Uterus (tissue), 4 donors: ENCODE measurements at places on chromosomes 2 and 18. TPM values are rescaled to one million over a fixed set of nuclear protein-coding genes. Genes with fewer than 3 reads are reported as not detected.

GRCh38 chr18:49486134-49486533 is 900 bp downstream of the C18orf32 start:
- peak overlapping the region; percentile 81 for H3K4me3 ChIP-seq
- H3K36me3 ChIP-seq: no peaks in the 10 kb centered on the region
- no peak for DNase-seq
- no peaks in the 10 kb centered on the region for H3K4me1 ChIP-seq

DNA sequence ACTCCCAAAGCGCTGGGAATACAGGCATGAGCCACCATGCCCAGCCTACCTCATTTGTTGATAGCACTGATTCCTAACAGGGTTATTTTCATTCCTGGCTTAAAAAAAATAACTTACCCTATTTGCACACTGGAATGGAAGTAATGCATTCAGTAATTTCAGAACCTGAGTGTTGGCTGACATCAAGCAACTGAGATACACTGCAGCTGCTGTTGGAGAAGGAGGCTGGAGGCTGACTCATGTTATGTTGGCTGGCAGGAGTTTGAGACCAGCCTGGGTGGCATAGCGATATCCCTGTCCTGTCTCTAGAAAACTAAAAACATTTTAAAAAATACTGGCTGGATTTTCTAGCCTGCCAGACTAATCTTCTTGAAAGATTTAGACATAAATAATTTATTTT is 385.1 kb upstream of the MEX3C start:
- no peak overlapping the region for H3K4me3 ChIP-seq
- no peaks in the 10 kb centered on the region for H3K27me3 ChIP-seq
- no peaks in the 10 kb centered on the region for H3K4me1 ChIP-seq
- no peak for DNase-seq

DNA sequence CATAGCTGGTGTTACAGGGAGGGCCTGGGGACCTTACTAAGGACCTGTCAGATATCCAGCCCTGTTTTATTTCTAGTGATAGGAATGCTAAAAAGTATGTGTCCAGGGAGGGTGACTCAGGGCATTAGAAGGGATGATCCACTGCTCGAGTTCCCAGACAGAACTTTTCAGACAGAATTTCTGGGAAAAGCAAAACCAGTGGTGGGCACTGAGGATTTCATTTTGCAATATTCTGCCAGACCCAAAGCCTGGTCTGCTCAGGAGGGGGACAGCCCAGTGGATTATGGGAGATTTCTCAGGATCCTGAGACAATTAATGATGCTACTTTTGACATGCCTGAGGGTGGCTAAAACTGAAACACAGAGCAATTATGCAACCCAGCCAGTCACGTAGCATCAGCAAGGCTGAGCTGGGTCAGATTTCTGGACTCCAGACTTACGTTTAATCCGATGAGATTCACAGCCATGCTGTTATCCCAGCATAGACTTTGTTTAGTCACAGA is 4.7 kb upstream of the KCNE4 start:
- no peaks in the 10 kb centered on the region for H3K4me1 ChIP-seq
- H3K27ac ChIP-seq: peak overlapping the region; percentile 79
- no peaks in the 10 kb centered on the region for H3K36me3 ChIP-seq
- H3K27me3 ChIP-seq: no peaks in the 10 kb centered on the region

GRCh38 chr2:169107645-169108044 is 38.3 kb downstream of the DHRS9 start:
- no peak for DNase-seq
- H3K27me3 ChIP-seq: no peaks in the 10 kb centered on the region
- no peaks in the 10 kb centered on the region for H3K4me1 ChIP-seq
- H3K36me3 ChIP-seq: no peaks in the 10 kb centered on the region

DNA sequence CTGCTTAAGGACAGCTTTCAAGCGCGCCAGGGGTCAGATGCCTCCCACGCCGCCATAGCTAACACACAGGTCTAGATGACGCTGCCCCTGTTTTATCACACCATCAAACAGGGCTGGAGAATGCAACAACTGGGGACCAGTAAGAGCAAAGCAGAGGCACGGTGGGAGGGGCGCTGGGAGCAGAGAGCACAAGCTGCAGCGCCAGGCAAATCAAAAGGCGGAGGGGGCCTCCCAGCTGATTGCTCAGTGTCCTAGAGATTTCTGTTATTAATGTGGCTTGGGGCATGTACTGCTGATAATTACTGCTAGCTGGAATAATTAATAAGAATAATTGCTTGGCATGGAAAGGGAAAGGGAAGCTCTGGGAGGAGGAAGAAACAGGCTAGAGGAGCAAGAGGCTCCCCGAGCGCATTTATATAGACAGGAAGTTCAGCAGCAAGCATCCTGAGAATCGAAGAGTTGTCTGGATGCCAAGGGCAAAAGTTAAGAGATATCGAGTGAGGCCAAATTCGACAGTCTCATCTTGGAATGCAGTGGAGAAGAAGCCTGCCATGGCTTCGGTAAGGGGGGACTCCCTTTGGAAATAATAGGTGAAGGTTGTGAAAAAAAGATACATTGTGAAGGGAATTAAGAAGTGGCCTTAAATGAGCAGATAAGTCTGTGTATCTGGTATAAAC is 104.5 kb upstream of the ZNF521 start:
- DNase-seq: no peak
- H3K4me1 ChIP-seq: no peaks in the 10 kb centered on the region
- no peak overlapping the region for H3K27ac ChIP-seq

The SERPINB7 gene
- not detected for total RNA-seq

The SPEG gene
- total RNA-seq: 28.1 TPM

The NCL gene
- 76.6 TPM for total RNA-seq

The GKN1 gene
- total RNA-seq: not detected

The LRRTM1 gene
- total RNA-seq: not detected

The PLGLB1 gene
- total RNA-seq: 4.9 TPM
